ENCODE measurements at places on chromosomes 5 and 9. TPM values are rescaled to one million over a fixed set of nuclear protein-coding genes. Genes with fewer than 3 reads are reported as not detected.
A peak's percentile ranks its signal among the peaks of the same experiment; 100 is the strongest.

PCA3 gene
- not detected for polyA plus RNA-seq

KCNV2 gene
- polyA plus RNA-seq: not detected

DNA sequence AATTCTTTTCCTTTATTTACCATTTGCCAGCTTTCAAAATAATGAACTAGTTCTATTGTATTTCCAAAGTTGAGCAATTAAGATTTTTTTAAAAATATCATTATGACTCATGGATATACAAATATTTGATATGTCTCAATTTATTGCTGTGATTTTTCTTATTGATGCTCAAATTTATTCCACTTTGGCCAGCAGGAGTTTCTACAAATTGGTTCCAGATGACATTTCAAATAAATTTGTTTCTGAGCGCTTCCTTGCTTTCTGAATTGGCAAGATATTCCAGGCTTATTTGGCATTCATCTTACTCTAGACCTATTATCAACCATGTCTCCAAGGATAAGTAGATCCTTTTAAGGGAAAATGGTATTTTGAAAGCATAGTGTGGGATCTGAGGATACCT is 58.5 kb upstream of the TJP2 start:
- no peak for DNase-seq

DNA sequence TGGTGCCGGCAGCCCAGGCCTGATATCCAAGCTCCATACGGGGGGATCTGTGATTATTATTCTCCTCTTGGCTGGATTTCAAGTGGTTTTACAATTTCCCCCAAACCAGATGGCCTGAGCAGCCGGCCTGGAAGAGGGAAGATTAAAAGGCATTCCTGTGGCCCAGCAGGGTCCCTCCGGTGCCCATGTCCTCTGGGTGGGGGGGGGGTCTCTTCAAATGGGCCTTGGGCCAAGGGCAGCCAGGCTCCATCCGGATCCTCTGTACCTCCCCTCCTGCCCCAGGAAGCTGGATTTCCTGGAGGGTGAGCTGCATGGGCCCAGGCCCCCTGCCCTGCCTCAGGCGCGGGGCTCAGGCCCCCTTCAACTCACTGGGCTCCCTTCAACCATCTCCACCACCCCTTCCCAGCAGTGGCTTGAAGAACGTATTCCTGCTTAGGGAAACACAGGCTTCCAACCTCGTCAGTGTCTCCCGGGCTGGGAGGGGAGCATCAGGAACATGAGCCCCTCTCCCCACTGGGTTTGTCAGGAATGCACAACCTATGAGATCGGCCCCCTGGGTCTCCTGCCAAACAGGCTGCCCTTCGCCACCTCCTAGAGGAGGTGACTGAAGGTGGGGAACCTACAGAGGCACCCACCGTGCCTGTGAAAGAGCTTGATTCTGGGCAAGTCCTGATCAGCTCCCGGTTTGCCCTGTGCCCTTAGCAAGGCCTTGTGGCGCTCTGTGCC is 62.9 kb upstream of the ORM1 start:
- DNase-seq: no peak

DNA sequence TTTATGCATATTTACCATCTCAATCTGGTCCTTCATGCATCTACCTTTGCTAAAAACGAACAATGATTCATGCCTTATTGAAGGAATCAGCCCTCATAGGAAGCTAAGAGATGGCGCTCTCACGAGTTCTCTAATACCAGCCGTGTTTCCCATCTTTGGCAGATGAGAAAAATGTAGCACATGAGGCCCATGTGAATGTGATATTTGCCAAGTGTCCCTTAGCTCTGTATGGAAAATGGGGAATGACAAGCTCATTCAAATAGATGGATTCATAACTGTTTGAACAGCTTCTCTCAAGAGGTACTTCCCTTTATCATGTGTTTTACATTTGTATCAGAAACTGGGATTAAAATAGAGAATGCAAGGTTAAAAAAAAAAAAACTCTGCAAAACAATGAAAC is 66.1 kb downstream of the TTC39B start:
- no peak for DNase-seq

DNA sequence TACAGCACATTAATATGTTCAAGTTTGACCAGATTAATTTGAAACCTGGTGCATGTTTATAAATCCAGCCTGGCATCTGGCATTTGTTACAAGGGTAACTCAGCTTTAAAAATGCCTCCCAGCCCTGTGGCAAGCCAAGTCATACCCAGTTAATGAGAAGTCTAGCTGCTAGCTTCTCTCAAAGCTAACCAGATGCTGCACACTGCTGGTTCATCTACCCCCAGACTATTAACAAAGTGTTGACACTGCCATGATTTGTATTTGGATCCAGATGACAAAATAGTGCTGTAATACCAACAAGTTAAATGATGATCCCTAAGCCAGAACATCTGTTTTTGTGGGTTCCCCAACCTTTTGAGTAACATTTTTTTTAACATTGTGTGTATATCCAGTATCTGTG is 573.7 kb upstream of the DAB2 start:
- DNase-seq: no peak

TAF11L13 gene
- polyA plus RNA-seq: not detected

SH3RF2 gene
- polyA plus RNA-seq: not detected

DNA sequence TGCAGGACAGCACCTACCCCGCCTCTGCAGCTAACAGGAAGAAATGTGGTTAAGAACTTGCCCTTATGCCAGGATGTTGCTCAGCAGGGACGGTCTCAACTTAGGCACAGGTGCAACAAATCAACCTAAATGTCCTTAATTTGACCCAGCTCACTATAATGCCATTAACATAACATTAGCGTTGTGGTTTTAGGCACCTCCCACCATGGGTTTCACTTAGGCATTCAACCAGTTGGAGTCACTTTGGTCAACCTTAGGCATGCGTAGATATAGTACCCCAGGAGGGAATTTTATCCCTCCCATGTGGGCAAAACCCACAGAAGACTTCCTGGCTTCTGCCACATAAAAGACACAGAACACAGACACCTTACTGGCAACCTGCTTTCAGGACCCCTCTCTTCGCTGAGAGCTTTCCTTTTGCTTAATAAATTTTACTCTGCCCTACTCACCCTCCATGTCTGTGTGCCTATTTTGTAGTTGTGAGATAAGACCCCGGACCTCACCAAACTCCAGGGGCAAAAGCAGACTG is 8.7 kb upstream of the ERAP1 start:
- DNase-seq: peak; percentile 90

RORB gene
- polyA plus RNA-seq: not detected

DNA sequence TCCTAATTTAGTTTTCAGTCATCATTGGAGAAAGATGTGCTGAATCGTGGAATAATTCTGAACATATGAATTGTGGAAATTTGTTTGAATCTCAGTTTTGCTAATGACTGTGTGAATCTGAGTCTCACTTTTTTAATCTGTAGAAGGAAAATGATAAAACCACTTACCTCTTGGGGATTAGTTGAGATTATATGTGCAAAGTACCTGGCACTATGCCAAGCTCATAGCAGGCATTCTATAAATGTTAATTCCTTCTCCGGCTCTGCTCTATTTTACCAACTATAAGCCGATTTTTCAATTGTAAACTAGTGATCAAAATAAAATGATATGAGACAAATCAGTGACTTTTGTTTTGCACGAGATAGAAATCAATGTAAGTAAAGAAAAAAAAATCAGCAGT is 290.8 kb downstream of the TRPM3 start:
- no peak for DNase-seq

- peak; percentile 63 for DNase-seq
Measured at GRCh38 chr5:151085517-151086041, 4.7 kb upstream of the TNIP1 start.

GRCh38 chr5:174777111-174777510 is 52.7 kb downstream of the MSX2 start:
- DNase-seq: no peak

TAS2R1 gene
- 0.14 TPM for polyA plus RNA-seq

DNA sequence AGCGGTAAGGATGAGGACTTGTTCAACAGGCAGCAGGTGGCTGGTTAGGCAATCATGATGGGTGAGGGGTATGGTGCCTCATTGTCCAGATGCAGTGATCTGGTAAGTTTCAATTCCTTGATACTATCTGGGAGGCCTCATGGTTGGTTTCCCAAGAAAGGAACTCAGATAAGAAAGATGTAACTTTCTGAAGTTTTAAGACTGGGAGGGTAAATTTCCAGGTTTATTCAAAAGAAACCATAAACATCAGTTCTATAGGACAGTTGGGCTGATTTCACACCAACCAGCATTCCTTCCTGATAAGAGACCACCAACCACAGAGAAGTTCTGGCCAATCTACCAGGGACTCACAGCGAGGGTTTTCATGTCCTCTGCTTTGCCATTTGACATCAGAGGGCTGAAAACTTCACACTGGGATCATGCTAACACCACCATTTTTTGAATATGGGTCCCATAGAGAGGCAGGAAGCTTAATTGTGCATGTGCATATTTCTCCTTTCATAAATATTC is 773 bp upstream of the AGGF1 start:
- DNase-seq: no peak

- no peak for DNase-seq
Measured at GRCh38 chr5:50725800-50726474, 59.5 kb downstream of the PARP8 start.

CD274 gene
- polyA plus RNA-seq: 7.9 TPM

PRDM9 gene
- not detected for polyA plus RNA-seq

GRCh38 chr5:116544531-116545241 is 29.9 kb downstream of the SEMA6A start:
- no peak for DNase-seq

UNC13B gene
- polyA plus RNA-seq: 0.12 TPM

DNA sequence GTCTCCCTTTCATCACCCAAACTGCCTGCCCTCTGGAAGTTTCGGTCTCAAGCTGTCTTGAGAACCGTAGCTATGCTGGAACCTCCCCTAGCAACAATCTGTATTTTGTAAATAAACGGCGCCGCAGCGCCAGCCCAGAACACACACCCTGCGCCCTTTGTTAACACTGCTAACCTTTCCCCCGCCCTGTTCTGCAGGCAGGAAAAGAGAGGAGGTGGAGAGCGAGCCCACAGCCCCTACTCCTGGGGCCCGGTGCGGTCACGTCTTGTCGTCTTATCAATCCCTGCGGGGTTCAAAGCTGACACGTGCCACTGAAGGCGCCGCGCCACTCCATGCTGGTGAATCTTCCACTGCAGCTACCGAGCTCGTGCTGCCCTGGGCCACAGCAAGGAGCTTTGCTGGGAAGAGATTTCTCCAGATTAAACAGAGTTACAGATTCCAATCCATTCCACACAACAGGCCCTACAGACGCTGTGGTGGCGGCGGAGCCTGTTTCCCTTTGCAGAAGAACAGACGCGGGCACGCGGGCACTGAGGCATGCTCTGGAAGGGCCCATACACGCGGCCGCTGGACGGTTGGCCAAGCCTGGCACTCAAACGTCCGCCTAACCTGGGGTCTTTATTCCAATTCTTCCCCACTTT is 25.3 kb downstream of the ZDHHC11B start:
- peak; percentile 92 for DNase-seq

- no peak for DNase-seq
Measured at GRCh38 chr5:137753691-137754187, 424 bp downstream of the HNRNPA0 start.

PCDHB16 gene
- polyA plus RNA-seq: not detected

- no peak for DNase-seq
Measured at GRCh38 chr9:119322184-119322583, 47.1 kb downstream of the BRINP1 start.

DNA sequence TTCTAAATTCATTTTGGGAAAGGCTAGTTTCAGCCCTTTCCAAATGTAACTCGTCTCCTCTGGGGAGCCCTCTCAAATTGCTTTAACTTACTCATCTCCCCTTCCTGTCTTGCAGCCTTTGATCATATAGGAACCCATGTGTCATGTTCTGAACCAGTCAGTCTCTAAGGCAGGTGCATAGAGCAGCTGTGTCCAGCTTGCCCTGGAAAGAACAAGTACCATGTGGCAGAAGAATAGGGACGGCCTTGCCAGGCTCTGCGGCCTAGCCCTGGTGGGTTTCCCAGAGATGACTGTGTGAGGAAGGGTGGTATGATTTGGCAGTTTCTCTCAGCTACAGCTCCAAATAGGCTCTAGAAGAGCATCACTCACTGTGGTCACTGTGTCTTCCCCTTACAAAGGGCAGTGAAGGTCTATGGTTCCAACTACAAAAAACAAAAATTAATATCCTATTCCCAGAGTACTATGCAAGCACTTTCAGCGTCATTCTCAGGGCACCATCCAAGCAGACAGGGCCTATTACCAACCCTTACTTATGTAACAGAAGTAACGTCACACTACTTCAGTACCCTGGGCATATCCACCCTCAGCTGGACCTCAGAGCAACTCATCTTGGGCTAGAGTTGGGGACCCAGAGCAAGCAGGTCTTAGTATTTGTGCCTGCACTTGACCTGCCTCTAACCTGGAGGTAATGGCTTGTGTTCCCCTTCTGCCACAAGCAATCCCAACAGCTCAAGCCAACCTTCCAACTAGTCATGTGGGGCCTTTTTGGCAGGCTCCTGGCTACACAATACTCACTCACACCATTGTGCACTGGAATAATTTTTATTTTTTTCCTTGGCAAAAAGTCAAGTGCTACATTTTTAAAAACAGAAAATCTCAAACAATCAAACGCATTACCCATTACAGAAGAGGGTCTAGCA is 37.2 kb upstream of the UBAP2 start:
- DNase-seq: no peak

GRCh38 chr9:4742246-4742645 is 1.2 kb upstream of the AK3 start:
- no peak for DNase-seq

ZDHHC11 gene
- polyA plus RNA-seq: not detected

DMRT2 gene
- 0.08 TPM for polyA plus RNA-seq

DNA sequence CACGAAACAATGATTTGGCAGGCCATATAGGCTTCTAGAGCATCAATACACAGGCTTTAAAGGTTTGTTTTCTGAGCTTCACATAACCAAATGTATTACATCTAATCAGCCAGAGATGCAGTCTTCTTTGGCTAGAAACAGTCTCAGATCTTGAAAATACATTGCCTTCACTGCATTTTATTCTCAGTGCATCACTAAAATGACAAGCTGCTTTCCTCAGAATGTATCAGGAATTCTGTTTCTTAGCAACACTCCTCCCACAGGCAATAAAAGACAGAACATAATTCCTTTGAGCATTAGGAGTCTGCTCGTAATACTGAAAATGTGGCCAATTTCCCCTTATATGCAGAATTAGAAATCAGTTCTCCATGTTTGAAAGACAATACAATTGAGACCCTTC is 36.9 kb downstream of the FEM1C start:
- no peak for DNase-seq

- DNase-seq: no peak
Measured at GRCh38 chr5:68299575-68299974, 84.0 kb downstream of the PIK3R1 start.

ANKRD33B gene
- 0.05 TPM for polyA plus RNA-seq

KIAA0825 gene
- 1.5 TPM for polyA plus RNA-seq

GRCh38 chr5:18798058-18798457 is 1163.8 kb downstream of the TAF11L14 start:
- no peak for DNase-seq

GRCh38 chr9:114791736-114792135 is 14.1 kb downstream of the TNFSF15 start:
- DNase-seq: no peak

GRCh38 chr5:91359962-91360609 is 23.0 kb downstream of the ARRDC3 start:
- no peak for DNase-seq

MATR3 gene
- polyA plus RNA-seq: 377 TPM

GPX3 gene
- 1.5 TPM for polyA plus RNA-seq

All from CD4-positive, alpha-beta memory T cell (primary cell).